ENCODE measurements at places on chromosomes 12 and 14.
A peak's percentile ranks its signal among the peaks of the same experiment; 100 is the strongest.

DNA sequence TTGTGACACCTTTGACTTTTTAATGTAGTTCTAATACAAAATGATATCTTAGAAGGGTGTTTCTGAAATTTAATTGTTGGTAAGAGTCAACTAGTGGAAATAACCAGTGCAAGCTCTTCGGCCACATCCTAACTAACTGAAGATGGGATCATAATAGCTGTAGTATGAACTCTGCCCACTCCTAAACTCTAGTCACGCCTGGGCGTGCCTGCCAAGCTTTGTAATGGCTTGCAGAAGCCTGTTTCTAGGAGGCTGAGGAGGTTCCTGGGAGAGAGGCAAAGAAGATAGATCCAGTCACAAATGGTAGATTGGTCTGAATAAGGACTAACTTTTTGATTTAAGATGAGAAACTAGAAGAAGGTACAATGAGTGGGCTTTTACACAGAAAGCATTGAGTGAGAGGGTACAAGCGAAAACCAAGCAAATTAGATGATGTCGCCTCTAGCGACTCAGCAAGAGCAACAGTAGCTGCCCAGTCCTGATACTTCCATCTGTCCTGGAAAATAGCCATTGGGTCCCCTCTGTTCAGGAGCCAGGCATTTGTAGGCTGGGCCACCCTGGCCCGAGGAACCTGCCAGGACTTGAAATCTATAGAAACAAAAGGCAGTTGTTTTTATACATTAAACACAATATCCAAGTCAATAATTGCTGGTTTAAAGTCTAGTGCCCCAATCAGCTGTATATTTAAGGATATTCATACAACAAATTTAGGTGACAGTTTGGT lies 148.8 kb downstream of the SLC38A4 start:
- DNase-seq, result no peak

GRCh38 chr12:26566675-26567074 lies 266.3 kb downstream of the ITPR2 start:
- no peak for DNase-seq

GRCh38 chr14:64191756-64192155 lies 102.4 kb downstream of the ESR2 start:
- DNase-seq, result peak; percentile 24

DNA sequence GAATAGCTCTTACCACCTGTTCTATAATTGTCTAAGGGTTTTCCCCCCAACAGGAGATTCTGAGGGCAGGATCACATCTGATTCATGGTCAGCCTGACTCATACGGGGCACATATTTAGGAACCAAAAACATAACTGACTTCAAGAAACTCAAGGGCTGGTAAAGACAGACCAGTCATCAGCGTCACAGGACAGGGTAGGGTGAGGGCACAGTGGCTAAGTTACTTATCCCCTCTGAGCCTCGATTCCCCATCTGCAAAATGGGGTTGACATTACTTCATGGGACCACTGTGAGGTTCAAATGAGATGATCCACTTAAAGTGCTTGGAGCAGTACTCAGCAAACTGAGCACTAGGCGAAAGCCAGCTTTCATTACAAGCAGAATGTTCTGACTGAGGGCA lies 606 bp downstream of the CINP start:
- peak; percentile 4 for DNase-seq

- DNase-seq, result no peak
Observed at GRCh38 chr12:2295941-2296461, 243.2 kb downstream of the CACNA1C start.

DNA sequence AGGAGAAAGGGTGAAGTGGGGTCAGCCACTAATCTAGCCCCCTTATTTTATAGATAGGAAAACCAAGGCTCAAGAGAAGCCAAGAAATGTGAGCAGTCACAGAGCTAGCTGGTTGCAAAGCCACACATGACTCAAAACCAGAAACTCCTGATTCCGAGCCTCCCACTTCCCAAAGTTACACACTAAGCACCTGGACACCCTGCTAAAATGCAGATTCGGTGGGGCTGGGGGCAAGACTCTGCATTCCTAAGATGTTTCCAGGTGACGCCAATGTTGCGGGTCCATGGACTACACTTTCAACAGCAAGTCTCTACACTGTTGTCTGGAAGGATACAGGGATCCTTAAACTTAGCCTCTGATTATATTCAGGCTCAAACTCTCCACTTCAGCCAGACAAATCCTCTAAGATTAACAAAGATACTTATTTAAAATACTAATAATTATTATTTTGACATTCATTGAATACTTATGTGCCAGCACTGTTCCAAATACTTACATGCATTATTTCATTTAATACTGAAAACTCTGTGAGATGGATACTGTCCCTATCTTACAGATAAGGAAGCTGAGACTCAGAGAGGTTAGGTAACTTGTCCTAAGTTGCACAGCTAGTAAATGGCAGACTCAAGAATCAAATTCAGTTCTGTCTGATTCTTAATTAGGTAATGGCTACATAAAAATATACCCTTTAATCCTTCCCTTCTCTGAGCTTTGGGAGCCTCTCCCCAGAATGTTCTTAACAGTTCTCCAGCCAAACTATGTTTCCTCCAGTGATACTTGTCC lies 81.4 kb downstream of the CRACR2A start:
- DNase-seq, result no peak

DNA sequence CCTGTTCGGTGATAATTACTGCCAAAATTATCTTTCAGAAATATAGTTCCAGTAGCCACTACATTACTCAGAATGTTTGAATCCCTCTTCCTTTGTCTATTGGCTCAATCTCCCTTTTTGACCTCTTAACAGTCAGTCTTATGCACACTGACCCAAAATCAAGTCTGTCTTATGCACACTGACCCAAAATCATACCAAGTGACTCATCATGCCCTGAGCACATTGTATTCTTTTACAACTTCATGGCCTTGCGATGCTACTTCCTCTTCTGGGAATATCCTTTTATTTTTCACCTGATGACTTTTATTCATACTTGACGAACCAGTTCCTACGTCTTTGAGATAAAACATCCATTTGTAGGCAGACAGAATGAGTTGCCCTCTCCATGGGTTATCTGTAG lies 182.3 kb downstream of the NPAS3 start:
- peak; percentile 26 for DNase-seq

- DNase-seq, result no peak
Observed at GRCh38 chr12:104276273-104277131, 27.0 kb upstream of the EID3 start.

DNA sequence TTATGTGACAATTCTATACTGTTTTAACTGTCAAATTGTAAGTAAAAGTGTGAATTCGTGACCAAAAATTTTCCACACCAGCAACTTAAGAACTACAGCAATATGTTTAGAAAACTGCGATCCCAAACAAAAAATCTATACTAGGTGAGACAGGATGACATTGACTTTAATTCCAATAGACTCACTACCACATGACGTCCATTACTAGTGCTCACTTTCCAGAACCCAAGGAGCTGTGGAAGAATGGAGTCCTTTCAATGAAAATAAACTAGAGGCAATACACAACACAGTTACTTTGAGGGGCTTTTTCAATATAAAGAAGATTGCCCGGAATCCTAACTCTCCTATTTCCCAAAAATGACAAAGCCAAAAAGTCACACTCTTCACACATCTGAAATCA lies 1.4 kb downstream of the EPS8 start:
- DNase-seq, result no peak

- no peak for DNase-seq
Observed at GRCh38 chr12:94031763-94032162, 116.6 kb upstream of the PLXNC1 start.

- no peak for DNase-seq
Observed at GRCh38 chr14:94644102-94644535, 31.9 kb downstream of the SERPINA3 start.

- DNase-seq, result no peak
Observed at GRCh38 chr14:27199272-27199671, 601.4 kb upstream of the NOVA1 start.

DNA sequence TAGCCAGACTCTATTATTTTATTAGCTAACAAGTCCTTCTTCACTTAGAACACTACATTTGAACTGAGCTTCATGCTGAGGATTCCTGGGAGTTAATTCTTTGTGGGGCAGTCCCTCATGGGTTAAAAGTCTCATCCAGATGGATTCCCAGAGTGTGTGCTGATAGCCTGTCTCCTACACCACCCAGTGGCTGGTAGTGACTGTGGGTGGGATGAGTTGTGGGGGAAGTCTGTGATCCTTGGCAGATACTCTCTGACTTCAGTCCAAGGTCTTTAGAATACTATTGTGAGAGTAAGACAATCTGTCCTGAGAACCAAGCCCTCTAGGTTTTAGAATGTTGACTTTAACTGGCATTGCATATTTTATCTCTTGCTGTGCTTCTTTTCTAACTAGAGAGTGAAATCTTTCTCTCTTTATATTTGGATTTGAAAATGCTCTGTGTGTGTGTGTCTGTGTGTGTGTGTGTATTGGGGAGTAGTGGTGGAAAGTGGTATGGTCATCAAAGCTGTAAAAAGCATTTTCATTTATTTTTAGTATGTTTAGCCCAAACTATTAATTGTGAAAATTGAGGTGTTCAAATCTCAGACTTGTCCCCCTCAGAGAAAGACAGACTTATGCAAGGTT lies 37.3 kb downstream of the AKAP6 start:
- peak; percentile 45 for DNase-seq

DNA sequence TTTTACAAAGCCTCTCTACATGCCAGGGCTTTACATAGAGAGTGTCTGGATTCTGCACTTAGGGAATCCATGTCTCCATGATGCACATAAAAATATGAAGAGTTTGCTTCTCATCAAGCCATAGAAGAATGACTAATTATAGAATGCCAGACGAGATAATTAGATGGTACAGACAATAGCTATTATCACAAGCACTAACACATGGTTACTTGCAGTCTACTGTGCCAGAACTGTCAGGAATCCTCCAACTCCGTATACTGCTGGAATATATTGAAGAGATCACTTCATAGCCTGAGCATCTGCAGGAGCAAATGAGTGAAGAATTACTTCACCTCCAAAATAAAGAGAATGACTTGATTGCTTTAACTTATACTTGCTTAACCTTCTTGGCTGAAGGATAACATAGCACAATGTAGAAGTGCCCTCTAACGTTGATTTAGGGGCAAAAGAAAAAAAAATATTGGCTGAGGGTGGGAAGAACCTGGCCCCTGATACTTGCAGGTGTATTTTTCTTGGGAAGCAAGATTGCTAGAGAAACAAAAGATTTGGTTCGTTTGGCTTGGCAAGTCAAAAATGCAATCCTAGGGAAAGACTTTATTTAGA lies 272.8 kb upstream of the FAR2 start:
- DNase-seq, result no peak

DNA sequence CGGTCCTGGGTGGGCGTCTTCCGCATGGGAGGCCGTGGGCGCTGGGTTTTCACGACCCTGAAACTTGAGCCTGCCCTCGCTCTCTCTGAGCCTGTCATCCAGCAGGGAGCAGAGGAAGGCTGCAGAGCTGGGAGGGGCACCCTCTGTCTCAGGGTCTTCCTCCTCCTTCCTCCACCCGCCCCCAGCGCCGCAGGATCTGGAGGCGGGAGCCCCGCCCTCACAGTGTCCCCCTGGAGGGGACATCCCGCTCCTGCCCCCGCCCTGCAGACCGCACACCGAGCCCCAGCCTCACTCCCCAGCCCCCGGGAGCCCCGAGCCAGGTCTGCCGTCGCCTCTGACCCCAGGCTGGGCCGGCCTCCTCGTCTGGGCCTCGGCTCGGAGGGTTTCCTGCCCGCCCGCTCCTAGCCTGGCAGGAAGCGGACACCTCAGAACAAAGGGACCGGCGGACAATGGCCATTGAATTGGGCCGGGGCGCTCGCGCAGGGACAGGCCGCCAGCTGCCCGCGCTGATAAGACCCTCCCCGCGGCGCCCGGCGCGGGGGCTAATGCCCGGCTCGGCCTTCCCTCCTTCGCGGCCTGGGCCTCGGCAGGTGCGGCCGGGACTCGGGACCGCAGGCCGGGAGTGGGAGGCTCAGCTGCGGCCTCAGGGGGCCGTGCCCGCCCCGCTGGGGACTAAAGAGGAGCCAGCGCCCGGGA lies 15.3 kb upstream of the NUDT14 start:
- DNase-seq, result no peak

DNA sequence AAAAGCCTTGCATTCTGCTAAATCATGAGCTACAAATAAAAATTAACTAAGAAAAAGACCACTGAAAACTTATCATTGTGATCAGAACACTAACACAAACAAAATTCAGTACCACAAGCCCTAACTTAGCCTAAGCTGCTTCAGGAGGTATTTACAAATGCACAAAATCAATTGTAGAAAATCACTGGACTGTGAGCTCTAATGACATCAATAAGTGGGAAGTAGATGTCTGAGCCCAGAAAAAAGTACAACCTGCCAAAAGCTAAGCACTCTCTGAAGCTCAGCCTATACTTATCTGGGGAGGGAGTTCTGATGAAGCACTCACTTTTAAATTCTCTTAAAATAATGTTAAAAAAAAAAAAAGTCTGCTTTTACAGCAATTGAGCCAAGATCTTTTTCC lies 92.9 kb downstream of the SLCO1B1 start:
- no peak for DNase-seq

GRCh38 chr12:132525011-132525832 lies 35.3 kb downstream of the FBRSL1 start:
- DNase-seq, result no peak

DNA sequence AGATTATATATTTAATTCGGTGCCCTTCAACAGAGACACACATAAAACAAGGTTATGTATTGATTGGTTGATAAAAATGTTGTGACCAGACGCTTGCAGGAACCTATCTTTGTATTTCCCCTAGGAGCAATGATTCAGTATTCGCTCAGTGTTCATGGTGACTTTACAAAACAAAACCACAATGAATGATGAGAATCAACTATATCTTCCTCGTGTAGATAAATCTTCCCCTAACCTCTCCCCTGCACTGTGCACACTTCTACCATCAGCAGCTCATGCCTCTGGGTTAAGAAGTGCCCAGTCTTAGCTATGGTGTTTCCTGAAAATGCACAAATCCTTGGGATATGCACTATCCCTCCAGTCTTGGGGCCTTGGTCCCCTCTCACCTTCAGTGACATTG lies 16.3 kb downstream of the RIN3 start:
- no peak for DNase-seq

DNA sequence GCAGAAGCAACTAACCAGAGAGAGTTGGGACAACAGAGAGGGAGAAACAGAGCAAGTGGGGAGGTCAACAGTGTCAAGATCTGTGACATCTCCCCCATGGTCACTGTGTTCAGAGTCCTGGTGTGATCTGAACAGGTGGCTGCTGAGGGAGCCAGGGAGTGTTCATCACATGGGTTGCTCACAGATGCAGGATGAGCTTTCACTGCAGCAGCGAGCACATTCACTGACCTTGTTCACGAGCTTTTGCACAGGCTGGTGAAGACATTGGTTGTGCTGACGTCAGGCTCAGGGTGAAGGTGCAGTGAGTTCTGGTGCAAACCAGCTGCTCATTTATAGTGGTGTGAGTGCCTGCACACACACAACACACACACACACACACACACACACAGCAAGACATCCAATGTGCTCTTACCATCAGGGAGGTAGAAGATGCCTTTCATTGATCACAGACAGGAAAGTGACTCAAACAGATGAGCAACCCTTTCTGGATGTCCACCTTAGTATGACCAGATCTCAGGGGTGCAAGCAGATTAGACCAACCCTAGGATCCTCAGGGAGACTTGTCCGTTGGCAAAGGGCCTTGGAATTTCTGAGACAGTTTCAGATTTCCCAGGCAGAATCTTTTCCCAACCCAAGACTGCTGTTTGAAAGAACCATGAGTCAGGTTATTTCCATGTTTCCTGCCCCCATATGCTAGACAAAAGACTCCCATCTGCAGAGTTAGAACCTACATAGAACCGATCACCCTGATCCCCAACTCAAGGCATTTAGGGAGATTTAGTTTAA lies 44.3 kb upstream of the OR10AD1 start:
- no peak for DNase-seq

GRCh38 chr14:78469947-78470346 lies 299.8 kb downstream of the NRXN3 start:
- DNase-seq, result no peak

- DNase-seq, result no peak
Observed at GRCh38 chr14:93396456-93396855, 34.3 kb upstream of the UNC79 start.
